ENCODE measurements at places on chromosomes 4 and X. TPM values are rescaled to one million over a fixed set of nuclear protein-coding genes. Genes with fewer than 3 reads are reported as not detected.
A peak's percentile ranks its signal among the peaks of the same experiment; 100 is the strongest.

DNA sequence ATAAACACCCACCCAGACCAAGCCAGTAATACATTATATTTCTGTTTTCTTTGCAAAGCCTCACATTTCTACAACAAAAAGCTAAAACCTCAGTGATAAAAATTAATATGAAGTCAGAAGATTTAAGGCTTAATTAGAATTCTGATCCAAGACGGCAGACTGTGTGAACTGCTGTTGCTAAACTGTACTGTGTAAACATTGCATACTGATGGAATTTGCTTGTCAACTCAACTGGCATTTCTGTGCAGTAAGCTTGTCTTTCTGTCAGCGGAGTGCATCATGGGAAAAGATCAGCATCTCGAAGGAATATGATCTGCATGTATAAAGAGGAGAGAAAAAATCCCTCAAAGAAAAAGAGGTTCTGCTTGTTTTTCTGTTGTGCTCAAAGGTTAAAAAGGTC, 69.4 kb upstream of the SPANXB1 start:
- no peaks in the 10 kb centered on the region for H3K27me3 ChIP-seq
- H3K27ac ChIP-seq: no peak overlapping the region
- H3K4me1 ChIP-seq: no peaks in the 10 kb centered on the region
- no peak for DNase-seq
- H3K4me3 ChIP-seq: no peak overlapping the region
- H3K36me3 ChIP-seq: no peaks in the 10 kb centered on the region

- no peak overlapping the region for H3K27ac ChIP-seq
- no peaks in the 10 kb centered on the region for H3K27me3 ChIP-seq
- DNase-seq: no peak
- H3K4me3 ChIP-seq: no peak overlapping the region
- H3K36me3 ChIP-seq: no peaks in the 10 kb centered on the region
Observed at GRCh38 chrX:69759921-69760625, 144.2 kb downstream of the EDA start.

DNA sequence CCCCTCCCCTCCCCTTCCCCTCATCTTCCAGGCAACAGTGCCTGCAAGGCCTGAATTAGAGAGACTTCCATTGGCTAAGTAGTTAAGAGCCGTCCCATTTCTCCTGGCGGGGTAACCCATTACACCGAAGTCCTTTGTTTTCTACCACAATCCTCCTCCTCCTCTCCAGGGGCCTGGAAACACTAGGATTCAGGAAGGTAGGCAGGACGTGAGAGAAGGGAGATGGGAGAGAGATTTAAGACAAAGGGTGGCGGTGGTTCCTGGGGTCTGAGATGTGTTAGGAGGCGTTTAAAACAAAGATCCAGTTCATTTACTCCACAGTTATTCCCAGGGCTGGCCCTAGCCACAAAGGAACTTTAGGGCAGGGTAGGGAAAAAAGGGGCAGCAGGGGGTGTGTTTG, 28.0 kb downstream of the NYX start:
- no peak overlapping the region for H3K4me3 ChIP-seq
- DNase-seq: no peak
- no peaks in the 10 kb centered on the region for H3K36me3 ChIP-seq
- H3K27me3 ChIP-seq: no peaks in the 10 kb centered on the region
- H3K27ac ChIP-seq: no peak overlapping the region
- H3K4me1 ChIP-seq: no peaks in the 10 kb centered on the region

DNA sequence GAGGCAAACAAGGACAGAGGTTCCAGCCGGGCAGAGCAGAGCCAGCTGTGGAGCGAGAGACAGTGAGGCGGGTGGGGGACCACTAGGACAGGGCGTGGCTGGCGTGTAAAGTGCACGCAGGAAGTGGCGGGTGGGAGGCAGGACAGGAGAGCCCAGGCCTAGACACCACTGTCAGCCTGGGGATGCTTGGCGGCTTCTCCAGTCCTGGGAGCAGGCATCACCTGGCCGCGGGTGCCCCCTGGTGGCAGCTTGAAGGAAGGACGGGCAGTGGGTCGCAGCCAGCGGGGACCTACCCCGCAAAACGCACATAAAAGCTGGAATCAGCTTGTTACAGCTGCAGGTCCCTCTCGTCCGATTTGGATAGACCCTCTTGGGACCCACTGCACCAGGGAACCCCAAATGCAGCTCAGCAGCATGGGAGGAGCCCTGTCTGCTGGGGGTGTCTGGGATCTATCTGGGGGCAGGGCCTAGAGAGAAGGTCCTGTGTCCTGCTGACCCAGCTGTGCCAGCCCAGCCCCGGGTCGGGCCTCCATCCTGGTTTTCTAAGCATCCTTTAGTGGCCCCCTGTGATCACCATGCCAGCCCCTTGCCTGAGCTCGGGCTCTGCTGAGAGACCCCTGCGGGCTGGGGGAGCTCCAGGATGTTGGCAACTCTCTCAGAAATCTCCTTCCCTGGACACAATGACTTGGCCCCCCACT, 57.7 kb downstream of the WFS1 start:
- H3K4me1 ChIP-seq: no peaks in the 10 kb centered on the region
- no peaks in the 10 kb centered on the region for H3K27me3 ChIP-seq
- no peak overlapping the region for H3K4me3 ChIP-seq

- no peaks in the 10 kb centered on the region for H3K27me3 ChIP-seq
- peaks cover 44% of the 10 kb centered on the region for H3K4me1 ChIP-seq
- no peaks in the 10 kb centered on the region for H3K36me3 ChIP-seq
Observed at GRCh38 chr4:148312956-148313490, 129.2 kb downstream of the NR3C2 start.

GRCh38 chrX:1763294-1763693, 148.4 kb downstream of the ASMT start:
- H3K36me3 ChIP-seq: no peaks in the 10 kb centered on the region
- no peaks in the 10 kb centered on the region for H3K4me1 ChIP-seq
- no peak overlapping the region for H3K27ac ChIP-seq

DNA sequence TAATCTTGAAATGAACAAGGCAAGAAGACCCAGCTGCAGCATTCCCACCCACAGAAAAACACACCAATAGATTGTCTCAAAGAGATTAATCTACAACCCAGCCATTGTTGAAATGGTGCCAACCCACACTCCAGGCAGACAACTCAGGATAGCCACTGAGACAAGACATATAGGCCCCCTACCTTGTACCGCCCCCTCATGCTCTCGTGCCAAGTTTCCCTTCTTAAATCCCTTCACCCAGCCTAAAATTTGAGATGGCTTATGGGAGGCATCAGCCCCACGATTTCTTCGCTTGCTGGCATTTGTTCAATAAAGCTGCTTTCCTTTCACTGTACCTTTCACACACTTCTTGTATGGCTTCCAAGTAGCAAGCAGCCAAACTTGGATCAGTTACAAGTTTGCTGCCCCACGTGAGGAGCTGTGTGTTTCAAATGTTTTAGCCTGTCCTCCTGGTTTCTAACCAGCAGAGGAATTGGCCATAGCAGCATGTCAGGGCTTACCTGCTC, 1754.1 kb downstream of the C4orf33 start:
- DNase-seq: no peak
- no peak overlapping the region for H3K4me3 ChIP-seq
- H3K36me3 ChIP-seq: no peaks in the 10 kb centered on the region
- H3K27me3 ChIP-seq: no peaks in the 10 kb centered on the region
- no peaks in the 10 kb centered on the region for H3K4me1 ChIP-seq

GRCh38 chr4:67327245-67328017, 217.9 kb downstream of the CENPC start:
- no peaks in the 10 kb centered on the region for H3K4me1 ChIP-seq
- H3K4me3 ChIP-seq: no peak overlapping the region
- H3K36me3 ChIP-seq: no peaks in the 10 kb centered on the region
- no peak for DNase-seq
- no peaks in the 10 kb centered on the region for H3K27me3 ChIP-seq

GRCh38 chr4:1842993-1843448, 12.9 kb downstream of the LETM1 start:
- H3K27me3 ChIP-seq: no peaks in the 10 kb centered on the region
- H3K36me3 ChIP-seq: peaks cover 59% of the 10 kb centered on the region
- no peak overlapping the region for H3K4me3 ChIP-seq
- H3K4me1 ChIP-seq: peaks cover 10% of the 10 kb centered on the region

- no peak for DNase-seq
- H3K27ac ChIP-seq: no peak overlapping the region
- H3K4me1 ChIP-seq: peaks cover 13% of the 10 kb centered on the region
- H3K27me3 ChIP-seq: peaks cover 33% of the 10 kb centered on the region
- H3K36me3 ChIP-seq: no peaks in the 10 kb centered on the region
Observed at GRCh38 chr4:165877286-165877685, 4.2 kb downstream of the TLL1 start.

- no peak for DNase-seq
- H3K36me3 ChIP-seq: no peaks in the 10 kb centered on the region
- no peak overlapping the region for H3K4me3 ChIP-seq
- no peak overlapping the region for H3K27ac ChIP-seq
- no peaks in the 10 kb centered on the region for H3K27me3 ChIP-seq
- no peaks in the 10 kb centered on the region for H3K4me1 ChIP-seq
Observed at GRCh38 chrX:24399550-24399949, 39.1 kb downstream of the SUPT20HL1 start.

DNA sequence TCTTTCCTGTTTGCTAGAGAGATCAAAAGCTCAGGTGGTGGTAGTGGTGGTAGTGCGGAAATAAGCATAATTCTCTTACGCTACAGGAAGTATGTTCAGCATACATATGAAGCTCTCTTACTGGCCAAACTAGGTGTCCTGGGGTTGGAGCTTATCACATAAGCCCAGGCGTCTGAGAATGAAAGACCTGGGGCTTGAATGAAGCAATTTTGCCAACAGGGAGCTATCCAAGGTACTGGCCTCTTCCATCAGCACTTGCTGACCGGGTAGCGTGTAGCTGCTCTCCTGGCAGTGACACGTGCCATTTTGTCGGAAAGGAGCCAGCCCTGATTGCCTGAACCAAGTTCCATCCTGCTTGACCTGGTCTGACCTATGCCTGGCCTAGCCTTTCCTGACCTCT, 65.9 kb upstream of the HPF1 start:
- H3K36me3 ChIP-seq: no peaks in the 10 kb centered on the region
- H3K27ac ChIP-seq: no peak overlapping the region
- no peak for DNase-seq

- no peaks in the 10 kb centered on the region for H3K27me3 ChIP-seq
- no peaks in the 10 kb centered on the region for H3K4me1 ChIP-seq
- no peaks in the 10 kb centered on the region for H3K36me3 ChIP-seq
- no peak for DNase-seq
- no peak overlapping the region for H3K4me3 ChIP-seq
Observed at GRCh38 chr4:40066651-40067050, 10.0 kb downstream of the N4BP2 start.

DNA sequence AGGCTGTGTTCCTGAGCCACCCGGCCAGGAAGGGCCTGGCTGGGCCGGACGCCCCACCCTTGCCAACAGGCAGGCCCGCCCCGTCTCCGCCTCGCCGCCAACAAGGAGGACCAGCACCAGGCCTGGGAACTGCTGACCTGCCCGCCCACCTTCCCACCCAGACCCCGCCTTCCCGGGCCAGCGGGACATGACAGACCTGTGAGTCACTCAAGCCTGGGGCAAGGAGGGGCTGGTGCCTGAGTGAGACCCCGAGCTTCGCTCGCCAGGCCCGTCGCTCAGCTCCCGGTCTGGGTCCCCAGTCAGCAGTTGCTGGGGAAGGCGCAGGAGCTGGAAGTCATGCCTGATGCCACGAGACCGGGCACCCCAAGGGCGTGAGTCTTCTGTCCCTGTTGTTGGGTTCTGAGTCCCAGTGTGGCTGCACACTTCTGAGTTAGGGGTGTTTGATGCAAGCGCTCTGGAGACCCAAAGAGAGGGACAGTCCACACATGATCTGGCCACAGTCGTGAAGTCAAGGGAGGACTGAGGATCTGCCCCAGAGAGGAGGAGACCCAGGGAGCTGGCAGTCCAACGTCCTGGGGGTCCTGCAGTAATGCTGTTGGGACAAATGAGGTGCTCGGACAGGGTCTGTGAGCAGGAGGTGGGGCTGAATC, at the start of gene DNASE1L1:
TSS of gene DNASE1L1 (minus strand) at position 33 of the 650 bp plus-strand sequence. CDS start 3,686 bp downstream, outside the sequence.
- no peaks in the 10 kb centered on the region for H3K27me3 ChIP-seq
- peak; percentile 93 for DNase-seq
- peak within 1 kb of the TSS; percentile 97 for H3K27ac ChIP-seq
- peaks cover 12% of the 10 kb centered on the region for H3K4me1 ChIP-seq
- H3K36me3 ChIP-seq: no peaks in the 10 kb centered on the region

- no peaks in the 10 kb centered on the region for H3K4me1 ChIP-seq
- H3K36me3 ChIP-seq: no peaks in the 10 kb centered on the region
- no peak overlapping the region for H3K27ac ChIP-seq
- DNase-seq: no peak
- no peak overlapping the region for H3K4me3 ChIP-seq
- H3K27me3 ChIP-seq: no peaks in the 10 kb centered on the region
Observed at GRCh38 chrX:113770071-113770470, 813.8 kb upstream of the HTR2C start.

DNA sequence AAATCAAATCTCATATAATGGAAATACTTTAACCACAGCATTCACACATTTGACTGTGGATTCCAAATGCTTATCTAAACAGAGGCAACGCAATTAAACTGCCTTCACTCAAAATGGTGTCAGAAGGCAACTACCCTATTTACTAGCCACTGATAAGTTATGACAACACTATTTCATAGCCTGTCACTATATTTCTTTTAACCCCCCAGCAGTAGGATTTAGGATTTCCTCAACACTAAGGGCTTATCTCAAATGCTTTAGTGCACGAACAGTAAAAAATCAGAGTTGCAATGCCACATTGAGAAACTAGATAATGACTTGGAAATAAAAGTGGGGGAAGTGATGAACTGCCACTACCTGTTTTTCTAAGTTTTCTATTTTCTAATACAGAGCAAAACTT, 66.7 kb downstream of the DHX15 start:
- no peak overlapping the region for H3K27ac ChIP-seq
- no peaks in the 10 kb centered on the region for H3K36me3 ChIP-seq
- H3K27me3 ChIP-seq: no peaks in the 10 kb centered on the region
- H3K4me3 ChIP-seq: no peak overlapping the region
- DNase-seq: no peak

CTAG1B gene
- not detected for total RNA-seq

GYPA gene
- total RNA-seq: not detected

UGT2A1 gene
- not detected for total RNA-seq

NXF2B gene
- not detected for total RNA-seq

ABCD1 gene
- 48.0 TPM for total RNA-seq

PRPS2 gene
- total RNA-seq: 1.6 TPM

SSX3 gene
- total RNA-seq: not detected

GABRB1 gene
- not detected for total RNA-seq

Measured in gastrocnemius medialis (tissue), 4 donors.